T-cell (primary cell): ENCODE measurements at places on chromosomes 7 and 10.

- H3K4me1 ChIP-seq = peaks cover 5% of the 10 kb centered on the region
- H3K27ac ChIP-seq = no peak overlapping the region
- no peaks in the 10 kb centered on the region for H3K27me3 ChIP-seq
- no peak for DNase-seq
- H3K36me3 ChIP-seq = no peaks in the 10 kb centered on the region
- no peak overlapping the region for H3K4me3 ChIP-seq
These were observed 176.2 kb upstream of the PLXNA4 start for GRCh38 chr7:132752431-132752830.

DNA sequence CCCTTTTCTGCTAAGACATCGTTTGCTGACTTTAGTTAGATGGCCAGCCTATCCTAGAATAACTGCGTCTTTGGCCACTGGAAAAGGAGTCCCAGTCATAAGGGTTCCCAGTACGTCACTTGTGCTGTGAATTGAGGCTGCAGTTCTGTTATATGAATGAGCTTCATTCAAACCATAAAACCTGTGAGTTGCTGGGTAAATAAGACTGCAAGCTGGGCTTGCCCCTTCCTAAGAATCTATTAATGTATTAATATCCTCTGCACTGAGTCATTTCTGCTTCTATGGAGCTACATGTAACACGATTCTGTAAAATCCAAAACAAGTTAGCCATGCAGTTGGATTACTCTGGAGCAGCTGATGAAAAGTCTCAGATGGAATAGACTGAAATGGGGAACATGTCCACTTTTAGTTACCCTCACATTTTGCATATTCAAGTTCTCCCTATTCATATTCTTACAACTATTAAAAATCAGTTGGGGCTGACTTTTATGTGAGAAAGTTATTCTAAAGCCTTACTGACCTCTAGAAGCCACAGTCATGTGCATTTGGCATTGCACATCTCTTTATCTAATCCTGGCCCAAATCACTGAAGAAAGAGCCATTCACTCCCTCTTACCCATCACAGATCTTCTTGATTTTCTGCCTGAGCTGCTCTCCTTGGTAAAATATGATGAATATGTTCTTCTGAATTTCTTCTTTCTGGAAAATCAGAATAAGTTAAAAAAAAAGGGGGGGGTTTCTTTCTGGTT lies 41.8 kb upstream of the TMEM213 start:
- no peak for DNase-seq
- no peak overlapping the region for H3K4me3 ChIP-seq
- H3K27me3 ChIP-seq = no peaks in the 10 kb centered on the region
- H3K36me3 ChIP-seq = no peaks in the 10 kb centered on the region
- no peak overlapping the region for H3K27ac ChIP-seq
- H3K4me1 ChIP-seq = peaks cover 15% of the 10 kb centered on the region

DNA sequence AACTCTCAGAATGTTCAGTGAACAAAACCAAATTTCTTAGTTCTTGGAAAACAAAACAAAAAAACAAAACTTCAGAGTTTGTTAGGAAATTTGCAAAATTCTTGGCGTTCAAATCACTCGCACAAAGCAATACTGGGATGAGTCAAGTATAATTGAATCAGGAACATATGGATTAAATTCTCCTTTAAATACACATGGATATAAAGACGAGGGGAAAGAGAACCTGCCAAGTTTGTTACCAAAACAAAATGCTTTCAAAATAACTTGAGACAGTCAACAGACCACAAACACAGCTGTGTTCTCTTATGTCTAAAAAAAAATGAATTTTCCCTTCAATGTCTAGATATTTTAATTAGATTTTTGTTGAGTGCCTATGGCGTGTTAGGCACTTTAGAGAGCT lies 93.5 kb upstream of the MPP7 start:
- no peaks in the 10 kb centered on the region for H3K36me3 ChIP-seq
- H3K27me3 ChIP-seq = no peaks in the 10 kb centered on the region
- no peaks in the 10 kb centered on the region for H3K4me1 ChIP-seq
- DNase-seq = no peak

GRCh38 chr7:25002786-25003185 lies 22.8 kb upstream of the OSBPL3 start:
- H3K4me3 ChIP-seq = no peak overlapping the region
- no peaks in the 10 kb centered on the region for H3K36me3 ChIP-seq
- no peak for DNase-seq
- H3K27ac ChIP-seq = no peak overlapping the region

- H3K4me1 ChIP-seq = peaks cover 37% of the 10 kb centered on the region
- no peaks in the 10 kb centered on the region for H3K27me3 ChIP-seq
- H3K27ac ChIP-seq = no peak overlapping the region
These were observed 35.9 kb downstream of the TNRC18 start for GRCh38 chr7:5387711-5388245.
